ENCODE measurements at places on chromosomes 5 and 9. TPM values are rescaled to one million over a fixed set of nuclear protein-coding genes. Genes with fewer than 3 reads are reported as not detected.

Gene PTGDS
- not detected for total RNA-seq

Gene TMEM267
- 15.6 TPM for total RNA-seq

Gene ZFP2
- total RNA-seq: 0.22 TPM

Gene MYMK
- total RNA-seq: not detected

Gene CD180
- total RNA-seq: not detected

Gene TMEM232
- total RNA-seq: 0.80 TPM

Gene PPP3R2
- total RNA-seq: not detected

Gene SPINK13
- total RNA-seq: not detected

Gene SUSD3
- 0.13 TPM for total RNA-seq
